ENCODE measurements at places on chromosomes 1 and 21. TPM values are rescaled to one million over a fixed set of nuclear protein-coding genes. Genes with fewer than 3 reads are reported as not detected.

DNA sequence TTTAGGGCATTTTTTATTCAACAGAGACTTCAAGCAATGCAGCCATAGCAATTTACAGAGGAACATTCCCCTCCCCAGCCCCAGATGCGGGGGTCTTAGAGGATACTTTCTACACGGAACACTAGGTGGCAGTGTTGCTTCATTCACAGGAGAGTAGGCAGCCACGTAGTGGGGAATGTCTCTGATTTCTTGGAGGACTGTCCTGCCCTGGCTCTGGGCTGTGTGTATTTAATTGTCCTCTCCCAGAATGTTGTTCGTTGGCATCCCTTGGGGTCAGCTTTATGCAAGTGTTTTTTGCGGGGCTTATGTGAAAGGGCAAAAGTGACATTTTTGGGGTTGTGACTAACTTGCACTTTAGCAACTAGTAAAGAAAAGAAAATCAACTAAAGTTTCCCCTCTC, 96.9 kb downstream of the PAPPA2 start:
- H3K36me3 ChIP-seq: no peaks in the 10 kb centered on the region
- H3K4me3 ChIP-seq: no peak overlapping the region
- no peak overlapping the region for H3K27ac ChIP-seq
- peaks cover 5% of the 10 kb centered on the region for H3K27me3 ChIP-seq

DNA sequence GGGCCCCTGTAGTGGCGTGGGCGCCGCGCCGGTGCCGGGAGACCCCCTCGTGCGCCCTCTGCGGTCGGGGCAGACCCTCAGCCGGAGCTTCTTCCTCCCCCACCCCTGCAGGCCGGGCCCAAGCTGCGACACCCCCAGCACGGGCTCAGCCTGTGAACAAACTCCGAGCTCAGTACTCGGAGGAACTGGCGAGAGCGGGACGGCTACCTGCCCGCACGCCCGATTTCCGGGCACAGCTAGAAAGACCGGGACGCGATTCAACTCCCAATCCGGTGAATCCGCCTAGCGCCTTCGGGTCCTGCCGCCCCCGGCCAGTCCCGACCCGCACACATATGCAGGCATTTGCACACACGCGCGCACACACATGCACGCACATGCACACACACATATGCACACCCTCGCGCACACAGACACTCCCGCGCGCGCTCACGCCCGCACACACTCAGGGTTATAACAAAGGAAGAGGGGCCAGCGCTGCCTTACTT, 580 bp upstream of the BLACAT1 start:
- peak overlapping the region; percentile 61 for H3K4me3 ChIP-seq
- no peak for DNase-seq
- no peak overlapping the region for H3K27ac ChIP-seq
- no peaks in the 10 kb centered on the region for H3K36me3 ChIP-seq
- H3K27me3 ChIP-seq: peaks cover 56% of the 10 kb centered on the region
- peaks cover 10% of the 10 kb centered on the region for H3K4me1 ChIP-seq

- H3K4me3 ChIP-seq: peak overlapping the region; percentile 91
- peaks cover 15% of the 10 kb centered on the region for H3K36me3 ChIP-seq
- H3K27ac ChIP-seq: peak overlapping the region; percentile 97
- H3K4me1 ChIP-seq: peaks cover 88% of the 10 kb centered on the region
- no peak for DNase-seq
Observed at GRCh38 chr21:35044128-35044527, 5.0 kb downstream of the RUNX1 start.

DNA sequence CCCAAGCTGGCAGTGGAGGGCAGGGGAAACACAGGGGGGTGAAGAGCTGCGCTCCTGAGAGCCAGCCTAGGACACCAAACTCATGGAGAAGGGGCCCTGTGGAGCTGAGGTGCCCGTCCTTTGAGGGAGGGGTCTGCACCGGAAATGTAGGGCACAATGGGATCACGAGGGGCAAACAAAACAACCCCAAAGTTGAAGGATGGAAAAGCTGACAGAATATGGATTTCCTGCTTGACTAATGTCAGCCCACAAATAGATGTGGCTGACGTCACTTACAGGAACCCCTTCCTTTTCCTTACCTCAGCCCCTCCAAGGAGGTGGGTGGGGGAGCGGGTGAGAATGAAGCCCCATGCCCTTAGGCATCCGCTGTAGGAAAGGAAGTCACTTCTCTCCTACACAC, 110.9 kb downstream of the KCNN3 start:
- peak overlapping the region; percentile 64 for H3K4me3 ChIP-seq
- peak overlapping the region; percentile 96 for H3K27ac ChIP-seq
- peak; percentile 90 for DNase-seq
- H3K27me3 ChIP-seq: no peaks in the 10 kb centered on the region

- no peak for DNase-seq
- H3K4me1 ChIP-seq: no peaks in the 10 kb centered on the region
- no peaks in the 10 kb centered on the region for H3K36me3 ChIP-seq
Observed at GRCh38 chr1:224769452-224770335, 153.6 kb downstream of the CNIH3 start.

DNA sequence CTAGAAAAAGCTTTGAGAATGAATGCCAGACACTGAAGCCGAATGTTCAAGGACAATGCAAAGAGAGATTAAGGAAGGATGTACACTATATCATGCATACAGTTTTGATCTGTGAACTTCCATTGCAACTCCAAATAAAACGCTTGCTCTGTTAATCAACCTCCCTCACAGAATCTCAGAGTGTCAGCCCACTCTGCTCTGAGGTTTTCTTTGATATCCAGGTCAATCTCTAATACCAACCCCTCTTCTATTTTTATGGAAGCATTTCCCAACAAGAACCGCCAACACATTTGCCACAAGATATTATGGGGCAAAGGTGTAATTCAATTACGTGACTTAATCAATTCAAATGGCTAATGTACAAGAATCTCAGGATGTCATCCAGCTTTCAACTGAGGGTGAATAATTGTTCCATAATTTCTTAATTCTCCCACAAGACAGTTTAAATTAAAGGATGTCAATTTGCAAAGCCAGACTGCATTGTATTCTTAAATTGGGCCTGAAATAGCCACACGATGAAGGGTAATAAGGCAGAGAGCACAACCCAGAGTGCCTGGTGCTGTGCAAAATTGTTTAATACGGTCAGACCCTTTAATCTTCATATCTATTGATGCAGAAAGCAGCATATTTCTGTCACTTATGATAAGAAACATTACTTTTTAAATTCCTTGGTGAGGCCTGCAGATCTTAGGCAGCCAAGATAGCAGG, 459.2 kb upstream of the DAB1 start:
- H3K36me3 ChIP-seq: no peaks in the 10 kb centered on the region
- H3K27ac ChIP-seq: no peak overlapping the region
- H3K4me1 ChIP-seq: no peaks in the 10 kb centered on the region
- DNase-seq: no peak

GRCh38 chr1:235093696-235094592, 34.7 kb downstream of the TOMM20 start:
- peaks cover 8% of the 10 kb centered on the region for H3K4me1 ChIP-seq
- peaks cover 6% of the 10 kb centered on the region for H3K27me3 ChIP-seq
- H3K4me3 ChIP-seq: no peak overlapping the region
- DNase-seq: peak; percentile 93
- peak overlapping the region; percentile 46 for H3K27ac ChIP-seq

KLHL21 gene
- total RNA-seq: 18.1 TPM

S100B gene
- total RNA-seq: 3.0 TPM

SV2A gene
- 8.2 TPM for total RNA-seq

JAM2 gene
- 1.5 TPM for total RNA-seq

COL8A2 gene
- 0.83 TPM for total RNA-seq
